Melanocyte of skin (primary cell): ENCODE measurements at places on chromosomes 1 and 21. TPM values are rescaled to one million over a fixed set of nuclear protein-coding genes. Genes with fewer than 3 reads are reported as not detected.

The KLHDC9 gene
- under 0.01 and 0.31 TPM in 2 replicates for total RNA-seq

The MANEAL gene
- total RNA-seq = 1.4 and 1.5 TPM in 2 replicates

The GSTM1 gene
- total RNA-seq = 12.2 and 45.6 TPM in 2 replicates

The LCE1E gene
- not detected in 2 replicates for total RNA-seq

The SLC37A1 gene
- total RNA-seq = 9.3 and 9.9 TPM in 2 replicates

The KIF21B gene
- under 0.01 and 0.33 TPM in 2 replicates for total RNA-seq

The VTCN1 gene
- total RNA-seq = under 0.01 TPM in 2 replicates

The TDRD10 gene
- total RNA-seq = 0.15 TPM in 1 of 2 replicates, not detected in the other

The LPAR3 gene
- 9.7 and 16.0 TPM in 2 replicates for total RNA-seq

The DIO1 gene
- under 0.01 TPM in 1 of 2 replicates, not detected in the other for total RNA-seq

The TFF3 gene
- 2.4 and 2.9 TPM in 2 replicates for total RNA-seq

The CELA3B gene
- total RNA-seq = not detected in 2 replicates
